ENCODE measurements at places on chromosomes 1 and 21.

DNA sequence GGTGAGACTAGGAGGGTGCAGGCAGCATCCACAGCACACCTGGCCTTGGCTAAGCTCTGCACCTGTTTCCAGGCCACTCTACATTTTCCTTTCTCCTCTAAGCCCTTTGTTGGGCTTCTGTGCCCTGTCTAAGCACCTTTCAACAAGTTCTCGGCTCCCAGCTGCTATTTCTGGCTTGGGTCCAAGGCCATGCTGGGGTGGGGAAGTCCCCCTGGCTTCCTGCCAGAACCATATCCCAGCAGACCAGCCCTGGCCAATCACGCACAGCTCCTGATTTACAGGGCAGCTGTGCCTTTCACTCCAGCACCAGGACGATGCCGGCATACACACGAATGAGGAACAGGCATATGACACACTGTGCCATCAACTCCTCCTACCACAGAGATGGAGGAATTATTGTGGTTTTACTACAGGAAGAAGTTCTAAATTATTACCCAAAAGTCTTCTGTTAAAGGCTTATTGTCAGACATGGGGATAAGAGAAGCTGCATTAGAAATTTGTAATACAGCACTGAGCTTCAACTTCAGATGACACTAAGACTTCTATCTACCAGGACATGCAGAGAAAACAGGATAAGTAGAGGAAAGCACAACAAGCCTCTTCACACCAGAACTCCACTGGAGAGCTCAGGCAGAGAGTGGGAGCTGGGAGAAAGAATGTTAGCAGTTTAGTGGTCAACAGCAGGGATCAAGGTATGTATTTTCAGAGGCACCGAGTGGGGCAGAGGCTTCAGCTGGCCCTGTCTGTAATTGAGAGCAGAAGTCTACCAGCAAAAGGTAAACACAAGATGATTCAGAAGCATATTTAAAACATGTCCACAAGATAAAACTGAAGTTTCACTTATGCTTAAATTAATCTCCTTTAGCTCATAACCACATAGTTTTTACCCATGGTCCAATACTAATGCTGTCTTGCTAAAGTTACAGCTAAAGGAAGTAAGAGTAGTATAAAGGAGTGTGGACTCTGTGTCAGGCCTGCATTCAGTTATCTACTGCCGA is 37.4 kb downstream of the TRIT1 start:
- no peak for DNase-seq

DNA sequence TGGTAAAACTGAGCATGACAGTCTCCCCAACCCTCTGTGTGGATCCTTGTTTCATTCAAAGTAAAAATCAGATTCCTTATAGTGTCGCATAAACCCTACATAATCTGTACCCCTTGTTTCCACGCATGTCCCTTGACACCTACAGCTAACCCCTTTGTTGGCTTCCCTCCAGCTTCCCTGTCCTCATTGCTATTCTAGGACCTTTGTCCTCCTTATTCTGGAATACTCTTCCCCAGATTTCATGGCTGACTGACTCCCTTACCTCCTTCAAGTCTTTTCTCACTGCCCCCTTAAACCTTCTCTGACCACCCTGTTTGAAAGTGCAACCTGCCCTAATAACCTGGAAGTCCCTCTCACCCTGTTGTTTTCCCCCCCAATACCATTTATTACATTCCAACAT is 4.0 kb downstream of the RNF11 start:
- no peak for DNase-seq

DNA sequence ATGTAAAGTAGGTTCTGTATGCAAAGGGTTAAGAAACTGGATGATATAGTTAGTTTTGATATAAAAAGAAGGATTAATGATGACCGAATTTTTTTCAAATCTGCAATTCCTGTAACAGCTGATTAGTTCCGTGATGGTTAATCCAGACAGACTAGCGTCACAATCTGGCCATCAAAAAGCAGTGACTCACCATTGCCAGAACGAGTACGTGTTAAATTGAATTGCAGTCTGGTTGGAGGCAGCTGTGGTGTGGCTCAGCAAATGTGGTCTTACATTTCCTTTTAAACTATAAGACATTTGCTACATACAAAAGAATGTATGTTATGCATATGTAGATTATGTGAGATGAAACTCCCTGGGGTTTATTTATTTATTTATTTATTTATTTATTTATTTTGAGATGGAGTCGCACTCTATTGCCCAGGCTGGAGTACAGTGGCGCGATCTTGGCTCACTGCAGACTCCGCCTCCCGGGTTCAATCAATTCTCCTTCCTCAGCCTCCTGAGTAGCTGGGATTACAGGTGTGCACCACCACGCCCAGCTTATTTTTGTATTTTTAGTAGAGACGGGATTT is 139.8 kb downstream of the RYR2 start:
- DNase-seq = no peak

- DNase-seq = no peak
Observed at GRCh38 chr1:53735261-53735660, 3.7 kb downstream of the GLIS1 start.

GRCh38 chr1:219927298-219927955 is 930 bp downstream of the SLC30A10 start:
- DNase-seq = no peak

DNA sequence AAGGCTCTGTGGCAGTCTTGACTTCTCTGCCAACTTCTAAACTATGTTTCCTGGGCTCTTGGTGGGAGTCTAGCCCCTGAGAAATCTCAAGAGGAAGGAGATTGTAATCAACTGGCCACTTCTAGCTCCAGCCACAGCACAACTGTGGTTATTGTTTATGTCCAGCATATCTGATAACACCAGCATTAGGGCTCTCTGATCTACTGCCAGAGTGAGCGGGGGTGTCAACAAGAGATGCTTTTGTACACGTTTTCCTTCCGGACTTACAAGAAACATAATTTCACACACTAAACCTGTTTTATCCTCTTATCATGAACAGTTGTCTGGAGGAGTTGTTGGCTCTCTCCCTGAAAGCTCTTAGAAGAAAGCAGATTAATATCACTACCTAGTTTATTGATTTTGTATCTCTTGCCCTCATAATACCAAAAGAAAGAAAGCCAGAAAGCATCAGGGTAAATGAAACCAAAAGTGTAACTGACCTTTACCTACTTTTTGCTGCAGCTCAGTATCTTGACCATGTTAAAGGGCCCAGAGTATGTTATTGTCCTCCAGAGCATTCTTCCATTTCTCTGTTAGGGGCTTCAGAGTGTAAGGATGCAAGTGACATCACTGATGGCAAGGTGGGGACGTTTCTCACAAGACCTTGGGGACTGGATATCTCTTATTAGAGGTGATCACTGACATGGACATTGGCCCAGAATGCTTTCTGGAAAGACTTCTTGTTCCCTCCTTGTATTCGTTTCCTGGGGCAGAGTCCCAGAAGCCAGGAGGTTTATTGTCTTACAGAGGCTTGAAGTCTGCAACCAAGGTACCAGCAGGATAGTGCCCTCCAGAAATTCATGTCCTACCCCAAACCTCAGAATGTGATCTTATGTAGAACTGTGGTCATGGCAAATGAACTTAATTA is 9.6 kb upstream of the SH2D1B start:
- no peak for DNase-seq

GRCh38 chr1:239031310-239031709 is 355.1 kb upstream of the CHRM3 start:
- DNase-seq = no peak

DNA sequence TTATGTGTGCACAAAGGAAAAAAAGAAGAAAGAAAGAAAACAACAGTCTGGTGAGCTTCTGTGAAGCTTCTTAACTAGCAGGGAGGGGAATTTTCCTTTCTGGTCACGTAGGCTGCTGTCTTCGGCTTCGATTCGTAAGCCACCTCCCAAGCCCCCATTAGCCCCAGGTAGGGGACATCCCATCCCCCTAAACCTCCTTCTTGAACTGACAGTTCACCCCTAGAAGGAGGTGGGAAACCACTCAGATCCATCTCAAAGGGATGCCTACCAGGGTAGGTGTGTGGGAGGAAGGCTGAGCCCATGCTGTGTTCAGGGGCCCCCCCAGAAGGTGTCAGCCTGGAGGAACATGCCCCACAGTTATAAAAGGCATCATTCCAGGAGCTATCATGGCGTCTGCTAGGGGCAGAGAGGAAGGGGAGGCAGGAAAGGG is 25.8 kb downstream of the CD247 start:
- DNase-seq = no peak

- DNase-seq = no peak
Observed at GRCh38 chr1:232917053-232917452, 33.4 kb upstream of the NTPCR start.

- no peak for DNase-seq
Observed at GRCh38 chr21:45034556-45035476, 39.6 kb upstream of the ADARB1 start.

DNA sequence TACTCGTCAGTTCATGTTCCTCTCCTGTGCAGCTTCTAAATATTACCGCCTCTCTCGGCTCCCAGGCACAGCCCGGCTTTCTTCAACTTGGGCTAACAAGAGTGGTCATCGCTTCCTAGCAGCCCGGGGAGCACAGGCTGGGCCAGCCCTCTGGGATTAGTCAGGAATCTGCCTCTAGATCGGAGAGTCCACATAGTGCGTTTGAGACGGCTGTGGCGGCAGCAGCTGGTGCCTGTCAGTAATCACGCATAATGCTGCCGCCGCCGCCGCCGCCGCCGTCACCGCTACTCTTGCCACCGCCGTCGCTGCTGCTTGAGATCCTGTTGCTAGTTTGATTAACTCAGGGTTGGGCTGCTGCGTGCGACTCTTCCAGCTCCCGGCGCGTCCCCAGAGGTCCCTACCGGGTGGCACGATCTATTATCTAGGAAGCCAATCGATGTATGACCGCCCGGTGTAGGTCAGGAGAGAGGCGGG is at the start of gene RXRG:
RXRG (minus strand) TSS at position 230 of the 474 bp plus-strand sequence. CDS start 233 bp downstream, outside the sequence.
- no peak for DNase-seq

DNA sequence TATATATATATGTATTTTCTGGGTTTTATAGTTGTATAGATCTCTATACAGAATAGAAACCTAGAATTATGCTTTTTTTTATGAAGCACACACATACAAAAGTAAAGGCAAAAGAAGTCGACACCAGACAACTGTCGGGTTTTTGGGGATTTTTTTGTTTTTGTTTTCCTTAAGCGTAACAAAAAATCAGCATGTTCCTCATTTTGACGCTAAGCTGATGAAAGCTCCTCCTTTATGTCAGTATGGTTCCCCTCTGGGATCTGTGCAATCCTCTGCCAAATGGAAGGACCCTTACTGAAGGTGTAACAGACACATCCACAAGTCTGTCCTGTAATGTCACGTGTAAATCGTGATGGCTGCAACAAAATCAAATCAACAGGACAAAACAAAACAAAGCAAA is 226.2 kb downstream of the RHOU start:
- no peak for DNase-seq

- DNase-seq = no peak
Observed at GRCh38 chr1:143720087-143721023, 251.4 kb downstream of the FAM72C start.

GRCh38 chr1:243821177-243821680 is 28.8 kb downstream of the AKT3 start:
- no peak for DNase-seq

DNA sequence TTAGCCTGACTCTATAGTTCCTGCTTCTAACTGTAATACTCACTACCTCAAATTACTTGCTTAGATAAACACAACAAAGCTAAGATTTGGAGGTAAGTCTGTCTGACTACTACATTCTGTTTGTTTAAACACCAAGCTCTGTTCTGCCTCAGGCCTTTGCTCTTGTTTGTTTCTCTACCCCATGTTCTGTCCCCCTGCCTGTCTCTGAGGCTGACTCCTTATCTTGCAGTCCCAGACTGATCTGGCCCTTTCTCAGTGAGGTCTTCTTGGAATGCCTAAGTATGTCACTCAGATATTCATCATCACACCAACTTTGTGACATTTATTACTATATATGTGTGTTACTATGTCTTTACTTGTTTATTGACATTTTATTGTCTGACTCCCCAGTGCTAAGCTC is 425.5 kb downstream of the LMO4 start:
- DNase-seq = no peak

DNA sequence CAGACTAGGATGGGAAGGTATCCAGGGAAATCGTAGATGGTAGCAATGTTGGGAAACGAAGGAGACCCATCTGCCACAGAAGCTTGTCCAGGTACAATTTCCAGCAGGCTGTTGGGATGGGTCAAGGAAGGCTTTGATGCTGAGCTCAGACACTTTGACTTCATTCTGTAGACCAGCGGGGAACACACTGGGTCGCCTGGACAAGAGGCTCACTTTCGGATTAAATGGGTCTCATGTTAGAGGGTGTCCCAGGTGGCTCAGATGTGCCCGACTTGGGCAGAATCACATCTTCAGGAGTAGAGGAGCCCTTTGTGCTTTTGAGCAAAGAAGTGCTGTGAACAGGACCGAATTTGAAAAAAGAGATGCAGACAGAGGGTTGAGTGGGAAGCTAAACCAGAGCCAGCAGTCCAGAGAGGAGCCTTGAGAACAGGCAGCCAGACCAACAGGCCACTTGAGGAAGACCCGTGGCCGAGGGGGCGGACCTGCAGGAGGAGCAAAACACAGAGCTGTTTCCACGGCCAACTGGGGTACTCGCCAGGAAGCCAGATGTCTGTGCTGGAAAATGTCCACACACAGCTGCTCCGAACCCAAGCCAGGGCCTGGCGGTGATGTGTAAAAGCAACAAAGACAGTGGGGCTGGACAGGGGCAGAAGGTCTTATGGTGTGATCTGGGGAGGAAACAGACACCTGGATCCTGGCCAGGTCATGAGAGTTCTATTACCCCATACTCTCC is 146.9 kb downstream of the AJAP1 start:
- DNase-seq = no peak

- no peak for DNase-seq
Observed at GRCh38 chr1:230892018-230892491, 23.7 kb upstream of the C1orf198 start.

DNA sequence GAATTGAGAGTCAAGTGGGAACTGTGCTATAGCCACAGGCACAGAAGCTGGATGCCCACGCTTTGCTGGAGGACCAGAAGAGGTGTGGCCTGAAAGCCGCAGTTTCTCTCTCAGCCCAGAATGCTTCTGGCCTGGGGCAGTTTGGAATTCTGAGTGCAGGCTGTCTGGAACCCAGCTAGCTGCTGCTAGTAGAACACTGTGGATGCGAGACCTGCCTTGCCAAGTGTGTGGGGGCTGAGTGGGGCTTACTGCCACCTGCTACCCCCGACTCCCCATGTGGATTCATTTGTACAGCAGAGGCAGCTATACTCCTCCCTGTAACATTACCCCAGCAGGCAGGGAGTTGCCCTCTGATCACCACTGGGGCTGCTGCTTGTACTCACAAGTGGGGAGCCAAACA is 12.2 kb downstream of the ADAMTS1 start:
- no peak for DNase-seq

All from SW 1271 (cell line).